ENCODE measurements at places on chromosomes 6 and 20.

GRCh38 chr6:91575032-91575431, 988.2 kb upstream of the MAP3K7 start:
- DNase-seq = no peak
- H3K36me3 ChIP-seq = no peaks in the 10 kb centered on the region
- H3K27me3 ChIP-seq = no peaks in the 10 kb centered on the region
- H3K4me3 ChIP-seq = no peak overlapping the region

- no peak for DNase-seq
- no peaks in the 10 kb centered on the region for H3K27me3 ChIP-seq
- H3K4me3 ChIP-seq = no peak overlapping the region
- H3K27ac ChIP-seq = no peak overlapping the region
Observed at GRCh38 chr20:8569766-8570165, 437.7 kb downstream of the PLCB1 start.

DNA sequence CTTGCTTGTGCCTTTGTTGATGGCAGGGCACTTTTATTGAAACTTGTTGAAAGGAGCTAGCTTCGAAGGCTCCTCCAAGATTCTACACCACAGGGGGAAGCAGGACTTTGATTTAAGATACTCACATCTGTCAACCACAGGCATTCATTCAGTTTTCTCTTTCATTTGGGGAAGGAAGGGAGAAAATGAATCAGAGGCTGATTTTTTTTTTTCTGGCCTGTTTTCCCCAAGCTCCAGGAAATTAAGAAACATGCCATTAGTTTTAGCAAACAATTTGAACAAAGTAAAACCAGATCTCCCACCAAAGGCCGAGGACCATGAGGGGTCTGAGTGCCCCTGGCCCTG, 8.7 kb upstream of the APCDD1L start:
- H3K4me1 ChIP-seq = peaks cover 5% of the 10 kb centered on the region
- H3K4me3 ChIP-seq = no peak overlapping the region
- no peak for DNase-seq
- no peaks in the 10 kb centered on the region for H3K36me3 ChIP-seq
- H3K27me3 ChIP-seq = no peaks in the 10 kb centered on the region
- H3K27ac ChIP-seq = no peak overlapping the region

GRCh38 chr20:47729472-47729871, 55.8 kb downstream of the SULF2 start:
- H3K27me3 ChIP-seq = no peaks in the 10 kb centered on the region
- H3K36me3 ChIP-seq = no peaks in the 10 kb centered on the region
- DNase-seq = no peak
- H3K27ac ChIP-seq = no peak overlapping the region

GRCh38 chr6:111995404-111995803, 58.5 kb upstream of the CCN6 start:
- no peaks in the 10 kb centered on the region for H3K36me3 ChIP-seq
- H3K27me3 ChIP-seq = no peaks in the 10 kb centered on the region
- DNase-seq = no peak

DNA sequence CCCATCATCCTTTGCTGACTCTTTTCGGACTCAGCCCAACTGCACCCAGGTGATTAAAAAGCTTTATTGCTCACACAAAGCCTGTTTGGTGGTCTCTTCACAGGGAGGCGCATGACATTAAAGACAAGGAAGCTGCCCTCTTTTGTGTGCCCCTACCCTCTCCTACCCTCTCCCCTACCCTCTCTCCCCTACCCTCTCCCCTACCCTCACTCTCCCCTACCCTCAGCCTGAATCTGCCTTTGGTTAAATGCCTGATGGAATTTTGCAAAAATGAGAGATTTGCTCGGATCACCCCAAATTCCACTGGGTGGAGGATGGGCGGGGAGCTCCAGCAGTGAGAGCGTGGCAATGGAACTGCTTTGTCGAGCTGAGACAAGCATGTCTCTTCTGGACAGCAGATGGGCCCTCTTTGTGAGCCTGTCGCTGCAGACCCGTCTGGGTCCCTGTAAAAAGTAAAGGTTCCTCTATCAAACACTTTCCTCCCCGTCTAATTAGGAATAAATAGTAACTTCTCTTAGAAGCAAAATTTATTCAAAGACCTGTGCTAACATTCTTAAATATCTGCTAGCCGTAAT, 76.4 kb upstream of the MLN start:
- DNase-seq = no peak
- H3K36me3 ChIP-seq = no peaks in the 10 kb centered on the region
- H3K27ac ChIP-seq = no peak overlapping the region
- H3K4me3 ChIP-seq = no peak overlapping the region

DNA sequence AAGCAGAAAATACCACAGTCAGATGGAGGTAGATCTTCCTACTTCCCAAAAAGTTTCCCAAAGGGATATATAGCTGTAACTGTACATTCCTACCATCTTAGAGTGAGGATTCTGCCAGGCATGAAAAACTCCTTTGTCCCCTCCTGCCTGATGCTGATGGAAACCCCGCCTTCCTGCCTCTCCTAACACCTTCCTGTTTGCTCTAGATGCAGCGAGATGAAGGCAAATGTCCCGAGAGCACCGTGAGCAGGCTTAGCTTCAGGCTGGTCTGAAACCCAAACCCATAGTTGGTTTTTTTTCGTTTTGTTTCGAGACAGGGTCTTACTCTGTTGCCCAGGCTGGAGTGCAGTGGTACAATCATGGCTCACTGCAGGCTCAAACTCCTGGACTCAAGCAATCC, 55.6 kb downstream of the MYB start:
- H3K4me1 ChIP-seq = peaks cover 13% of the 10 kb centered on the region
- H3K36me3 ChIP-seq = no peaks in the 10 kb centered on the region
- H3K27ac ChIP-seq = no peak overlapping the region
- no peak for DNase-seq
- H3K27me3 ChIP-seq = no peaks in the 10 kb centered on the region
- H3K4me3 ChIP-seq = no peak overlapping the region

- no peak overlapping the region for H3K4me3 ChIP-seq
- peaks cover 12% of the 10 kb centered on the region for H3K4me1 ChIP-seq
- DNase-seq = no peak
- H3K36me3 ChIP-seq = no peaks in the 10 kb centered on the region
Observed at GRCh38 chr6:37092923-37093727, 76.8 kb upstream of the PIM1 start.

DNA sequence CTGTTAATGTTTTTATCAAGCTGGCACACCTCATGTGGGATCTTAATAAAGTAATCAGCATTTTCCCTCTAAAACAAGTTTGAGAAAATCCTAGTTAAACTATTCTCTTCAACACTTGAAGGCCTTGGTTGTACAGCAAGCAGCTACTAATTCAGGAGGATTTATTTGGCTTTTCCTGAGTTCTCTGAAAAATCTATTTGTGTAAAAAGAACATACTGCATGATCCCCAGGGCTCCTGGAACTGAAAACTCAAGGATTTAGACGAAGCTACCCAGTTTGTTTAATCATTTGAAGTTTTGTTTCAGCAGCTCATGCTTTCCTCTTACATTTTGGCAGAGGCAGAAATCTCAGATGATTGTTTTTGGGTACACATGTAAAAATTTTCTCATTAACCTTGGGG, 309.6 kb upstream of the FLRT3 start:
- no peaks in the 10 kb centered on the region for H3K36me3 ChIP-seq
- no peak overlapping the region for H3K4me3 ChIP-seq
- no peak for DNase-seq
- H3K4me1 ChIP-seq = no peaks in the 10 kb centered on the region

- H3K36me3 ChIP-seq = no peaks in the 10 kb centered on the region
- H3K4me1 ChIP-seq = peaks cover 60% of the 10 kb centered on the region
- H3K27ac ChIP-seq = peak overlapping the region; percentile 37
- peak; percentile 49 for DNase-seq
- no peaks in the 10 kb centered on the region for H3K27me3 ChIP-seq
Observed at GRCh38 chr20:52303281-52303950, 111.8 kb upstream of the ZFP64 start.

DNA sequence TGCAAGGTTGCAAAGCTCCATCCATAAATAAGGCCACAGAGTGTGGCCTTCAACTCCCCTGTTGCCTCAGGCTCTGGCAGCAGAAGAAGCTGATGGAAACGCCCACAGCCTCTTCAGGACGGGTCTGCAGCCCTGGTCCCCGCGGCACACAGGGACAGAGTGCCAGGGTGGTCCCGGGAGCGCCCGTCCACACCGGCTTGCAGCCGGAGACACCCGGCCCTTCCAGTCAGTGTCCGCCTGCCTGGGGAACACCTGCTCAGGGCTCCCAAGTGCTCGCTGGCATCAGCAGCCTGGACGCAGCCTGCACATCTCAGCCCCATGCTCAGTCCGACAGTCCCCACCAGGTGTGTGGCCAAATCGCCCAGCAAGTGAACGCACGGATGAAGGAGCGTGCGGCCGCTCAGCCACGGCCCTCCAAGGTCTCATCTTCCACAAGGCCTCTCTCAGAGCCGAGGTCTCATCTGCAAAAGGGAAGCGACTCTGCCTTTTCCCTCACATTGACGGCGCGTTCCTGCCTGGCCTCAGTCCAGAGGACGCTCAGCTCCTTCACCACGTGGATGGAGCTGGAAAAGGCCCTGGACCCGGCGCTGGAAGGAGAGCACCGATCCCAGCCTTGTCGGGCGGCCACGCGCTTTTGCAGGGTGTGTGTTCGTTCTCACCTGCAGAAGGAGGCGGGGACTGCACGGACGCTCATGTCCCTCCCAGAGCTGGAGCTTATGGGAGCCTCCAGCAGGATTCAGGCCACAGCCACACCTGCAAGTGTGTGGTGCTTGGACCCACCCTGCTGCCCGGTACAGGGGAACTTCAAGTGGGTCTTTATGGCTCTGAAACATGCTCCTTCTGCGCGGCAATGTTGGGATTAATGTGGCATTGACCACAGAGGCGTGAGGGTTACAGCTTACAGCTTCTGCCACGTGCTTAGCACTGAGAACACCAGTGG, 180.4 kb downstream of the DLL1 start:
- DNase-seq = peak; percentile 19
- H3K4me1 ChIP-seq = no peaks in the 10 kb centered on the region
- peaks cover 13% of the 10 kb centered on the region for H3K27me3 ChIP-seq
- no peak overlapping the region for H3K4me3 ChIP-seq
- no peaks in the 10 kb centered on the region for H3K36me3 ChIP-seq
- H3K27ac ChIP-seq = no peak overlapping the region

DNA sequence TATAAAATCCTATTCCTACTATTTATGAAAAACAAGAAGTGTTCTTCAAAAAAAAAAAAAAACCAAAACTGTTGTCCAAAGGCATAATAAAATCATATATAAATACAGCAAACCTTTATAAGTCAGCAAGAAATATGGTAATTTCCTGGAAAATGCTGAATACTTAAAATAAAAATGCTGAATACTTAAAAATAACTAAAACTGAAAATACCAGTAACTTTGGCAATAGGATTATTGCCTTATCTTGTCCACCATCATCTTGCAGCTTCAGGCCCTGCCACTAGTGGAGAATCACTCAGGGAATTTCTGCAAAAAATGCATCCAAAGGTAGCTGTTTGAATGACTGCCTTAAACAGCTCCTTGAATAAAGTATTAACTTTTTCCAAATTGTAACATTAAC, 24.5 kb downstream of the CCNC start:
- no peaks in the 10 kb centered on the region for H3K27me3 ChIP-seq
- H3K36me3 ChIP-seq = peaks cover 82% of the 10 kb centered on the region
- no peak overlapping the region for H3K27ac ChIP-seq
- no peak for DNase-seq
- H3K4me3 ChIP-seq = no peak overlapping the region
- peaks cover 8% of the 10 kb centered on the region for H3K4me1 ChIP-seq

- H3K4me3 ChIP-seq = no peak overlapping the region
- no peaks in the 10 kb centered on the region for H3K27me3 ChIP-seq
- no peak overlapping the region for H3K27ac ChIP-seq
- no peaks in the 10 kb centered on the region for H3K4me1 ChIP-seq
- no peak for DNase-seq
Observed at GRCh38 chr6:39821742-39822532, 29.8 kb downstream of the DAAM2 start.

GRCh38 chr20:41408986-41409385, 42.4 kb upstream of the EMILIN3 start:
- DNase-seq = no peak
- H3K27me3 ChIP-seq = no peaks in the 10 kb centered on the region
- peak overlapping the region; percentile 44 for H3K27ac ChIP-seq
- no peak overlapping the region for H3K4me3 ChIP-seq

DNA sequence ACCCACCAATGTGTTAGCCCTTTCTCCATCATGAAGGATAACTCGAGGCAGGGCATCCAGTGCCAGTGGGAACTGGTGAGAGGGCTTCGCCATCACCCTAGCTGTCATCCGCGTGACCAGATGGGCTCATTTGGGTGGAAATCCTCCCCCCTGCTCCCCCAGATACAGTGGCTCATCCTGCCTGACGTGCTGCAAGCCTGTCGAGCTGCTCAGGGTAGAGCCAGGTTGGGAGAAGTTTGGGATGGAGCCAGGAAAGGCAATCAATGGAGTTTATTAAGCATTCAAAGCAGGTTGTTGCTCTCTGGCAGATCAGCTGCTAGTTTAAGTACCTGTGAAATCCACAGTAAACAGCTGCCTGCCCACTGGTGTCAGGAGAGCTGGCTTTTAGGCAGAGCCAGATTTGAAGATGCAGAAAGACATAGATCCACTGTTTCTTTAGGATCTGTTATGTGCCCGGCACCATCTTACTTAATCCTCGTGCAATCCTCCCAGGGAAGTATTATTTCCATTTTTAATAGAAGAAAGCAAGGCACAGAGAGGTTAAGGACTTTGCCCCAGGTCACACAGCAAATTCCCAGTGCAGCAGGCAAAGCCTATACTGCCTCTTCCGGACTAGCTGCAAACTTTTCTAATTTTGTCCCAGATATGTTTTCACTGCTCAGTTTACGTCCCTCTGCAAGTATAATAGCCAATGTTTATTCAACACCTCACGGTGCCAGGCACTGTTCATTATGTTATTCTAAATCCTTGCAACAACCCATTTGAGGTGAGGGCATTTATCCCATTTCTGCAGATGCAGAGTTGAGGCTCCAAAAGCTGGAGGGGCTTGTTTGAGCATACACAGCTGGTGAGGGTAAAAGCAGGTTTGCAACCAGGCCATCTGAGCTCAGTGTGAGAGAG, 54.1 kb upstream of the KCNG1 start:
- peaks cover 79% of the 10 kb centered on the region for H3K27me3 ChIP-seq
- H3K36me3 ChIP-seq = no peaks in the 10 kb centered on the region
- no peak overlapping the region for H3K4me3 ChIP-seq
- no peak overlapping the region for H3K27ac ChIP-seq

DNA sequence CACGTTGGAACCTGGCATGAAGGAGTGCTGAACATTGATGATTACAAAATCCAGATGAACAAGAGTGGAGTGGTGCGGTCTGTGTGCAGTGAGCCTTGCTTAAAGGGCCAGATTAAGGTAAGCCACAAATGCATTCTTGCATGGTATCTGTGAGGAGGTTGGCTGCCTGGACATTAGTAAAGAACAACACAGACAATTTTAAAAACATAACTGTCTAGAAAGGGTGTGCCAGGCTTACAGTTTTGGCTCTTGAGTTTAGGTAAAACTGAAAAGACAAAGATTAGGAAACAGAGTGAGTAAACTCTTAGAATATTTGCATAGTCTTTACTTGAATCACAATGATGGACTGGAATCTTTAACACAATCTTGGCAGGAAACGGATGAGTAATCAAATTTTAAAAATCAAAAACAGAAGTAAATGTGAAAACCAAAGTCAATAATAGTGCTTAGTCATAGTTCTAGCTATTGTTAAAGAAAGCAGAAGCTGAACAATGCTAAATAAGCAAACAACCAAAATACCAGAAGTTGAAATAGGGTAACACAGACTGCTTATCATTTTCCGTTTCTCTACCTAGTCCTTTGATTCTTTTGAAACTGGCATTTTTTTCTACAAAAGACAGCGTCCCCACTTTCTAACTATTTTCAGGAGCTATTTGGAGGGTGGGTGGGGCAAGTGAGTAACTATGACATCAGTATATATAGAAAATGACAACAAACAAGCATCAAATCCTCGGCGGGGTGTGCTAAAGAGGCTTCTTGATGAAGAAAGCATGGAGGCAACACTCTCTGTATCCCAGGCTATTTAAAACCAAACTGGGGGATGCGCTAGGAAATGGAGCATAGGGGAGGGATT, 185.8 kb upstream of the RAB32 start:
- H3K27me3 ChIP-seq = peaks cover 8% of the 10 kb centered on the region
- H3K27ac ChIP-seq = peak overlapping the region; percentile 35
- H3K4me3 ChIP-seq = no peak overlapping the region
